Non-pigmented ciliary epithelial cell (primary cell): ENCODE measurements at places on chromosomes 3 and 15.

DNA sequence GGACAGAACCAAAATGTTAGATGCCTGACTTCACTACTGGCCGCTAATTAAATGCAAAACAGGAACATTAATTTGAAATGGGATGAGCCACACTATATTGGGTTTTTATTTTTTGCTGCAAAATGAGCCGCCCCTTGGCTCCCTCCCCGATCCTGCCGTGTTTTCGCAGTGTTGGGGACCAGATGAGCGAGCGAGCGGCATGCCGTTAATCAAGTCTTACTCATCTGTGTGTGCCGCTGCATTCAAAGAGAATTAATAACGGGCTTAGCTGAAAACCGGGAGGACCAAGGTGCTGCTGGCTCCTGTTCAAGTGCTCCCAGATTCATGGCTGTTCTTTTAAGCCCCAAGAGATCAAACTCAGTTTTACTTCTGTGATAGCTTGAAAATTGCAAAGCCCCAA is 20.0 kb downstream of the TAFA4 start:
- no peak for DNase-seq

DNA sequence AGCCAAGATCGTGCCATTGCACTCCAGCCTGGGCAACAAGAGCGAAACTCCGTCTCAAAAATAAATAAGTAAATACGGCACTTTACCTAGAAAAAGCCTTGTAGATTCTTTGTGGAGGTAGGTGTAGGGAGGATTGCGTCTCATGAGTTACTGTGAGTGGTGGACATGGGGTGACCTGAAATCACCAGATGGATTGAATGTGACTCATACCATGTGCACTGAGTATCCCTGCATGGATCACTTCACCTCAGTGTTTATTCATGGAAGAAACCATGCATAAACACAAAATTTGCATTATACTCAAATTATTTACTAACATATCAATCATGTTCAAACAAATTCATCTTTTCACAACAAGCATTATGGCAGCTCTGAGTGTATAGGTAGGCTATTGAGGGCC is 55.9 kb downstream of the MRPS25 start:
- DNase-seq = no peak

- DNase-seq = no peak
These were observed 33.0 kb downstream of the KY start for GRCh38 chr3:134617608-134618477.

- DNase-seq = no peak
These were observed 46.1 kb downstream of the PIK3R4 start for GRCh38 chr3:130700541-130700940.

DNA sequence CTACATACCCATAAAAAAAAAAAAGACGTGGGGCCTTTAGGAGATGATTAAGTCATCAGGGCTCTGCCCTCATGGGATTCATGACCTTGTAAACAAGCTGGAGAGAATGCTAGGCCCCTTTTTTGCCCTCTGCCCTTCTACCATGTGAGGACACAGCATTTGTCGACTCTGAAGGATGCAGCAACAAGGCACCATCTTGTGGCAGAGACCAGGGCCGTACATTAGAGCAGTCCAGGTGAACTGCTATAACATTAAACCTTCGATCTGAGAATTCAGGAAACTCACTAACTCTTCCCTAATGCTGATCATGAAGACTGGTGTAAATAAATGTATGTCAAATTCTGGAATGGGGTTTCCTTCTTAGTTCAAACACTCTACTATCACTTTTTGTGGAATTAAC is 30.7 kb upstream of the SIAH2 start:
- DNase-seq = no peak

DNA sequence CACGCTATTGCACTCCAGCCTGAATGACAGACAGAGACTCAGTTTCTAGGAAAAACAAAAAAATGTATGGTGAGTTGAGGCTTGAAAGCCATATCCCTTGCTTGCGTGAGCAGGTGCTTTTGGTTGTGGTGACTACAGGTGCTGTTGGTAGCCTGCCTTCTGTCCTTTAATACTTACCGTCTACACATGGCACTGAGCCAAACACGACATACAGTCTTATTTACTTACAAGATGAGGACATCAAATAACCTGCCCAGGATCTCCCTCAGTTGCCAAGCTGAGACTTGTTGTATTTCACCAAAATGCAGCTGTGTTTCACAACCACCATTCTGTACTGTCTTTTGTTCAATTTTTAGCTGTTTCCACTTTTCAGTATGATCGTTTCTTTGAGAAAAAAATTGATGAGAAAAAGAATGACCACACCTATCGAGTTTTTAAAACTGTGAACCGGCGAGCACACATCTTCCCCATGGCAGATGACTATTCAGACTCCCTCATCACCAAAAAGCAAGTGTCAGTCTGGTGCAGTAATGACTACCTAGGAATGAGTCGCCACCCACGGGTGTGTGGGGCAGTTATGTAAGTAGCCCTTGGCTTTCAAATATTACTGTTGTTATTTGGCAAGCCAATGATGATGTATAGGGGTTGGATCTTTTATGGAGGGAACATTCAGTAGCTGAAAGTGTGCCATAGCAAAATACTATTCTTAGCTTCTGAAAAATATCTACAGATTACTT is 6.5 kb downstream of the ALAS1 start:
- no peak for DNase-seq

DNA sequence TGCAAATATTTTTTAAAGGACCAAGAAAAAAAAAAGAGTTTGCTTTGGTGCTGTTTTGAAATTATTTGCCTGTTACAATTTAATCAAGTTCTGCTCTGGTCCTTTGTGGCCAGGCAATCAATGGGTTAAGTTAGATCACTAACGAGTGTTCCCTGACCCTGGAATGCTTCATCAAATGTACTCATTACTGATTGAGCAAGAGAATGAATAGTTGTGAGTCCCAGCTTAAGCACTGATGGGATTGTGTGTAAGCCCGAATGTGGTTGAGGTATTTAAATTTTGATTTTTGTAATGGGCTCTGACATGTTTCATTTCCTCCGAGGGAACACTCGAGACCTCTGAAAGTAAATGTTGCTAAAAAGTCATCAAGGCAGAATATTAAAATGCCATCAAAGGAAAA is 699.1 kb downstream of the MCTP2 start:
- DNase-seq = no peak

GRCh38 chr3:38595393-38595792 is 54.1 kb downstream of the SCN5A start:
- no peak for DNase-seq

DNA sequence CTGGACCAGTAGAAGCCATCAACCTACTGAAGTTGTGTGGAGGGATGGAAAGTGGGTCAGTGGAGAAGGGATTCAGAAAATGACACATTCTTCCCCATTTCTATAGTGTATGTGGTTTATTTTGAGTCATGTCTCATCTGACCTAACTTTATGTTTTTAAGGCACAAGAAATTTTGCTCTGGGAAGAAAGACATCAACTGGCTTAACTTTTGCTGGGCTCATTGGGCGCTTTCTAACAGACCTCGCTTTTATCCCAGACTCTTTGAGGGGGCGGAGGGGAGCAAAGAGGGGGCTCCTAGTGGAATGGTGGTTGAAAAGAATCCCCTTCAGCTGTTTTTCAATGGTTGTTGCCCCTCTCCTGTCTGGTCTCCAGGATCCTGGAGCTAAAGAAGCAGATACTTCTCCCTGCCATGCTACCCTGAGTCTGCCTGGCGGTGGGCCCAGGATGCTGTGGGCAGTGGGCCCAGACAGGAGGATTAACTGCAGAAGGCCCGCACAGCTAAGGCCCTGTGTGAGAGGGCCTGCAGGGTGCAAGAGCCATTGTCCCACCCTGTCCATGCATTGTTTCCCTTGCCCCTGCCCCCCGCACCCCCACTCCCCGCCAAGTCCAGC is 14.5 kb downstream of the CSRNP1 start:
- DNase-seq = no peak

DNA sequence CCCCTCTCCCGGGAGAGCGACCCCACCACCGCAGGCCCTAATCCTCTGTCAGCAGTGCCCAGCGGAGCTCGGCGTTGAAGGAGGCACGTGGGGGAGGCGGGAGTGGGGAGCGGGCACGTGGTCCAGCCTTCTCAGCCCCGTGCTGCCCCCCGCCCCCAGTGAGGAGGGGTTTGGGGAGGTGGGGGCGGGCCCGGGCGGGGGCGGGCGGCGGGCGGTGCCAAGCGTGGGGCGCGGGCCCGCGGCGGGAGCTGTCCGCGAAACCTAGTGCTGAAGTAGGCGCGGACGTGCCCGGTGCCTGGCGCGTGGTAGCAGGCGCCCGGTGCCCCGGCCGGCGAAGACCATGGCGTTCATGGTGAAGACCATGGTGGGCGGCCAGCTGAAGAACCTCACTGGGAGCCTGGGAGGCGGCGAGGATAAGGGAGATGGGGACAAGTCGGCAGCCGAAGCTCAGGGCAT is at the start of gene CPLX3:
CPLX3 (plus strand) TSS at position 264 of the 456 bp plus-strand sequence; CDS start at position 341, 77 bp downstream.
- DNase-seq = no peak

DNA sequence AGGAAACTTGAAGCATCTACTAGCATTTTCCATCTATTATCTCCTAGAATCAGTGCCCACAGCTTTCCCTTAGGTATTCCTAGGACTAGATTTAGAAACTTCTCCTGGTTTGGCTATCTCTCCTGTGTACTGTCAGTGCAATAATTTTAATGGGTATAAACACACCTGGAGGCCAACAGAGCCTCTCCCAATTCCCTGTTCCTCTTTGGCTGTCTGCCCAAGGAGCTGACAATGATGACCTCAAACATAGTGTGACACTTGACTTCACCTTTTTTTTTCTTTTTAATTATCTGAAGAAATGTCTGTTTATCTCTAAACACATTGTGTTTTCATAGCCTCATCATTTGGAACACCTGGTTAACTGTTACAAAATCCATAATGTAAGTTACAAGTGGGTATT is 754.5 kb upstream of the ALCAM start:
- no peak for DNase-seq

- DNase-seq = no peak
These were observed 296.6 kb downstream of the ZNF621 start for GRCh38 chr3:40821315-40821714.

GRCh38 chr3:157029365-157029790 is 130.6 kb downstream of the CCNL1 start:
- DNase-seq = no peak

DNA sequence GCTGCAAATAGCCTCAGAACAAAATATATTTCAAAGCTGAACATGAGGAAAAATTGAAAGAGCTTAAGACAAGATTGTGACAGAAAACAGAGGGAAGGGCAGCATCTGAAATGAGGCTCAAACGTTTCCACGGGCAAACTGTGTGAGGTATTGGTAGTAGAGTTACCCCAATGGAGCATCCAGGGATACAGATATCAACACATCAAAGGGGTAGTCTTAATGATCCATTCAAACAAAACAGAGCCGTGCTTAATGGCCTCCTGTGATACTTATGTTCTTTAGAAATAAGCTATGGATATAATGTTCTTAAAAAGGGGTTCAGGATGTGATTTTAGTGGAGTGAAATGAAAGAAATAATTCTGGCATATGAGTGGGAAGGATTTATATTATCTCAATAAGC is 430.3 kb upstream of the PDZRN3 start:
- no peak for DNase-seq

DNA sequence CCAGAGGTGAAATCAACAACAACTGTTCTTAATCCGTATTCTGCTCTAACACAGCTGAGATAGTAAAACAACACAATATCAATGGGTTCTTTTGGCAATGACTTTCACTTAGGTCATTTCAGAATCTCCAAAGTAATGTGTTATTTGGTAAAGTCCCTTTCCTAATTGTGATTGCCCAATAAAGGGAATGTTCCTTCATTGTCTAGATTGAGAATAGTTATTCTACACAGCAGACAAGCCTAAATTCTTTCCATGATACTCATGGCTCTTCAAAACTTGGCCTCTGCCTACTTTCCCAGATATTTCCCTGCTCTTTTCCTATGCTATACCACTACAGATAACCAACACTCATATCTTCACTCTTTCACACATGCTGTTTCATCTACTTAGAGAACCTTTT is 219.8 kb downstream of the FMN1 start:
- no peak for DNase-seq

DNA sequence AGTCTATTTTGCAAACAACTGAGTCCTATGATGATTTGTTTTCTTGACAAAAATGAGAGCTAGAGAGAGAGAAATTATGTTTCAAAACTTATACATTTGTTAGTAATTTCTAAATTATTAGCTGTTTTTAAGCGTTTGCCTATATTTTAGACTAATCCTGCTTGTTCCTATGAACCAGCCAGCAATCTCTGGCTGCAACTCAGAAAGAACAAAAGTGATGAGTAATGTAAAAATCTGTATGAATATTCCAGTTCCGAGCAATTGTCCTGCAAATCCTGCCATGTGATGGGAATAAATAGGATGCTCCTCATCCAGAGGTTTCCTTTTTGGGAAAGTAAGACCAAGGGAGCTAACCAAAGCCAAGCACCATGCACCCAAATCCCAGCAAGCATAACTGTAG is 228.3 kb upstream of the GBE1 start:
- DNase-seq = no peak

- DNase-seq = no peak
These were observed 166.4 kb downstream of the GHSR start for GRCh38 chr3:172281884-172282283.

DNA sequence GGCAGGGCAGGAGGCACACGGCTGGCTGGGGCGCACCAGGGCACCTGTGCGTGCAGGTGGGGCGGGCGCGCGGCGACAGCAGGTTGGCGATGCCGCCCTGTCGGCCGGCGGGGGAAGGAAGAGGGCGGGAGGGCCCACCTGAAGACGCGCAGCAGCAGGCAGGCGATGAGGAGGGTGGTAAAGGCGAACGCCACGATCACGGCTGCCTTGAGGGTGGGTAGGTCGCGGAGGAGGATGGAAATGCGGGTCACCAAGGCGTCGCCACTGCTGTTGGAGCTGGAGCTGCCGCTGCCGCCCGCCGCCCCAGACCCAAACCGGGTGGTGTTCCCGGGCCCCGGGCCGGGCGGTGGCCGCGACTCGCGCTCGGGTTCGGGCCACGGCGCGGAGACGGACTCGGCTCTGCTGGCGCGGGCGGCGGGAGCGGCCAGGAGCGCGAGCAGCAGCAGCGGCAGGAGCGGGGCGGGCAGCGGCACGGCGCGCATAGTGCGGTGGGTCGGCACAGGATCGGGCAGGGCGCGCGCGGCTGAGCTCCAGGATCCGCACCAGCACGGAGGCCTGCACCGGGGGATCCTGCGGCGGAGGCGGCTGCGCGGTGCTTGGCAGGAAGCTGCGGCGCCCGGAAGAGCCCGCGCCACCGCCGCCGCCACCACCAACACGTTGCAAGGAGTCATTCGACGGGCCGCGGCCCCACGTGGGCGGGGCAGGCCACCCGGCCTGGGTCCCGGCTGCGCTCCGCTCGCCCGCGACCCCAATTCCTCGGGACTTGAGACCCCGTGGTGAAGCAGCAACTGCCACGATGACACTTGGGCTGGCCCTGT is at the start of gene FAM174B:
FAM174B (minus strand) TSS at position 598 of the 818 bp plus-strand sequence.
- DNase-seq = no peak

GRCh38 chr3:188242436-188243123 is 88.6 kb downstream of the LPP start:
- DNase-seq = no peak

GRCh38 chr15:81270781-81271491 is 53.0 kb downstream of the STARD5 start:
- no peak for DNase-seq

GRCh38 chr3:146052056-146052790 is 108.8 kb downstream of the PLOD2 start:
- DNase-seq = no peak

- DNase-seq = peak; percentile 47
These were observed 33.1 kb downstream of the CDC25A start for GRCh38 chr3:48155122-48155521.
